Right renal cortex interstitium (tissue), 3 donors: ENCODE measurements at places on chromosomes 12 and 14. TPM values are rescaled to one million over a fixed set of nuclear protein-coding genes. Genes with fewer than 3 reads are reported as not detected.

DNA sequence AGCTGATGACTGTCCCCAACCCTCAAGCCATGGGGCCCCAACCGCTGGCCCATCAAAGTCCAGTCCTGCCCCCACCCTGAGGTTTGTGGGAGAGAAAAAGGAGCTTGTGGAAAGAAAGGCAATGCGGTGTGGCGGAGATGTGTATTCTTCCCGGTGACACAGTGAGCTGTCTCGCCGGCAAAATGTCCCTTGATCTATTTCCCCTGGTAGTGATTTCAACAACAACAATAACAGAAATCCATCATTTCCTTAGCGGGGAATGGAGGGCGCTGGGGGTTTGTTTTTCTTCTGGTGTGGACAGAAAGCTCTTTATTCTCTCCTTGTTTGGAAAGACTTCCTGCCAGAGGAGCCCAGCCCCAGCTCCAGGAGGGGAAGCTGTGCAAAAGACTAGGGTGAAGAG lies 93.7 kb upstream of the LHX5 start:
- DNase-seq: no peak

GRCh38 chr14:34937442-34937841 lies 45.4 kb upstream of the SRP54 start:
- DNase-seq: no peak

GRCh38 chr14:30840086-30840779 lies 34.1 kb upstream of the COCH start:
- DNase-seq: no peak

GRCh38 chr14:36773136-36773540 lies 111.5 kb downstream of the PAX9 start:
- DNase-seq: no peak

- no peak for DNase-seq
Observed at GRCh38 chr12:111578276-111578970, 20.7 kb downstream of the ATXN2 start.

DNA sequence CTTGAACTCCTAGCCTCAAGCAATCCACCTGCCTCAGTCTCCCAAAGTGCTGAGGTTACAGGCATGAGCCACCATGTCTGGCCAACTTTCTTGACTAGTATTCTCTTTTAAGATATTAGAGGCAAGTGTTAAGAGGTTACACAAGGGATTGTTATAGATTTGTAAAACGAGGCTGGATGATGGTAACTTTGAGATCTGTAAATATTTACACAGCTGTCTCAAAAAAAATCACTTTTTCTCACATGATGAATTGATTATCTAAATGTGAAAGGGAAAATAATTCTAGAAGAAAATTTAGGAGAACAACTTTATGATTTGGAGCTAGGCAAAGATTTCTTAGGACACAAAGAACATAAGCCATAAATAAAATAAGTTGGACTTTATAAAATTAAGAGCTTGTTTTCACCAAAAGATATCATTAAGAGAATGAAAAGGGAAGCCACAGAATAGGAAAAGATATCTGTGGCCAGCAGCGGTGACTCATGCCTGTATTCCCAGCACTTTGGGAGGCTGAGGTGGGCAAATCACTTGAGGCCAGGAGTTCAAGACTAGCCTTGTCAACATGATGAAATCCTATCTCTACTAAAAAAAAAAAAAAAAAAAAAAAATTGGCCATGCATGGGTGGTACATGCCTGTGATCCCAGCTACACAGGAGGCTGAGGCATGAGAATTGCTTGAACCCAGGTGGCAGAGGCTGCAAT lies 77.4 kb downstream of the BBS10 start:
- no peak for DNase-seq

DNA sequence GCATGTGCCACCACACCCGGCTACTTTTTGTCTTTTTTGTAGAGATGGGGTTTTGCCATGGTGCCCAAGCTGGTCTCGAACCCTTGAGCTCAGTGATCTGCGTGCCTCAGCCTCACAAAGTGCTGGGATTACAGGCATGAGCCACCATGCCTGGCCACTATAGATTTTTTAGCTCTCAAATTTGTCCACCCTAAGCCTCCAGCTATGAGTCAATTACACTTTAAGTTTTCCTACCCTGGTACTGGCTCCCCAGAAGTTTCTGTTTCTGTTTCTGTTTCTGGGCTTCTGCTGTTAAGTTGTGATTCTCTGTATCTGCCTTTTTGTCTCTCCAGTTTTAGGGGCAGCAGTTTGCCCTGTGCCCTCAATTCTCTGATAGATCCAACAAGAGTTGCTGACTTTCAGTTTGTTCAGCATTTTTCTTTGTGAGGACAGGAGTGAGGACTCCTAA lies 4.4 kb upstream of the TINF2 start:
- DNase-seq: no peak

GRCh38 chr14:102279688-102280348 lies 25.1 kb downstream of the MOK start:
- DNase-seq: no peak

The LPAR5 gene
- 0.75 TPM for polyA plus RNA-seq

The FOXN4 gene
- polyA plus RNA-seq: 1.1 TPM

The DAD1 gene
- 244 TPM for polyA plus RNA-seq

The OR6C3 gene
- not detected for polyA plus RNA-seq

The SYNDIG1L gene
- polyA plus RNA-seq: 0.24 TPM

The MIP gene
- polyA plus RNA-seq: not detected
